Small intestine (tissue), 16 donors: ENCODE measurements at places on chromosomes 3 and 15.

DNA sequence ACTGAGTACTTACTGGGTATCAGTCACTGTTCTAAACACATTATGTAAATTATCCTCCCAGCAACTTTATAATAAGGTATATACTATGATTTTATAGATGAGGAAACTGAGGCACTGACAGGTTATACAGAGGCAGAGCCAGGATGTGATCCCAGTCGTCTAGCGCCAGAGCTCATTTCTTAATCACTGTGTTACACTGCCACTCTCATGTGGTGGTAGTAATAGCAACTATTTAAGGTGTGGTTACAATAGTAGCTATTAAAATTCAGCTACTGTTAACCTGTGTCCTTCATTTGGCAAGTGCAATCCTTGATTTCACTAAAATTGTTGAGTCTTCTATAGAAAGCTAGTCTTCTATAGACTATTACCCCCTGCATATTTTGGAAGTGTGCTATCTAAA lies 43.1 kb upstream of the TRPC1 start:
- no peaks in the 10 kb centered on the region for H3K27me3 ChIP-seq
- peaks cover 6% of the 10 kb centered on the region for H3K36me3 ChIP-seq
- H3K4me3 ChIP-seq: no peak overlapping the region

GRCh38 chr15:89675606-89676005 lies 3.6 kb downstream of the PLIN1 start:
- H3K4me1 ChIP-seq: peaks cover 3% of the 10 kb centered on the region
- no peaks in the 10 kb centered on the region for H3K27me3 ChIP-seq
- no peak overlapping the region for H3K4me3 ChIP-seq
- DNase-seq: no peak

GRCh38 chr3:134251731-134252391 lies 1.2 kb upstream of the RYK start:
- DNase-seq: no peak
- H3K36me3 ChIP-seq: no peaks in the 10 kb centered on the region
- no peaks in the 10 kb centered on the region for H3K27me3 ChIP-seq

DNA sequence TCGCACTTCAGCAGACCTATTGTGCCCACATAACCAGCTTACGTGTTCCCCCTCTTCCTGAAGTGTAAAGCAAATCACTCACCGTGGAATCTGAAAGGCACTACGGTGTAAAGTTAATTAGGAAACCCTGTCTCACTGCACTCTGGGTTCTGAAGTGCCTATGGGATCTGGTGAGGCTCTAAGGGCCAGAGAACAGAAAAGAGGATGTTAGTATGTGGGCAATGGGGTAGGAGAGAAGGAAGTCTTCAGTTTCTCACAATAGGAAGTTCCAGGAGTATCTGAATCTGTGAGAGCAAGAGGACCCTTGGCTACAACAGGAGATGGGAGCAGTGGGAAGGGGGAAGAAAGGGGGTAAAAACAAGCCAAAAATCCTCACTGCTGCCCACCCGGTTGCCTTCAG lies 71.4 kb downstream of the ITGB5 start:
- peak overlapping the region; percentile 86 for H3K27ac ChIP-seq
- no peaks in the 10 kb centered on the region for H3K27me3 ChIP-seq
- no peak for DNase-seq
- no peak overlapping the region for H3K4me3 ChIP-seq
- H3K4me1 ChIP-seq: peaks cover 14% of the 10 kb centered on the region

DNA sequence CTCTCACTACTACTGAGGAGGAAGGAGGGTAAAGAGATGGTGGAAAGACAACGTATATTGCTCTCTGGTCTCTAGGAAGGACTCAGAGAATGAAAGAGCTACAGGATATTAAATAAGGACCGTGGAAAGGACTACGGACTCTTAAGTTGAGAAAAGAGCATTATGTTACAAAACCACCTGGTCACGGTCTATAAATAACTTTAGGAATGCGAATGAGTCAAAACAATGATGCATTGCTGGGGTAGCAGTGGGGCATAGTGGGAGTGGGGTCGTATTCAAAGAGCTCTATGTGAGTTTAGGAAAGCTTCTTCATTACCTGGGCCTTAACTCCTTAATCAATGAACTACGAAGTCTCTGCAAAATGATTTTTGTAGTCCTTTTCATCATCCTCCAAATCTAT lies 295.7 kb upstream of the SOX14 start:
- H3K36me3 ChIP-seq: no peaks in the 10 kb centered on the region
- no peak for DNase-seq
- H3K4me3 ChIP-seq: no peak overlapping the region
- no peak overlapping the region for H3K27ac ChIP-seq
- H3K4me1 ChIP-seq: no peaks in the 10 kb centered on the region

- no peaks in the 10 kb centered on the region for H3K4me1 ChIP-seq
- no peaks in the 10 kb centered on the region for H3K36me3 ChIP-seq
- H3K4me3 ChIP-seq: no peak overlapping the region
- no peak for DNase-seq
Observed at GRCh38 chr3:16396202-16396601, 117.3 kb downstream of the RFTN1 start.

GRCh38 chr3:48130321-48130904 lies 57.8 kb downstream of the CDC25A start:
- peak overlapping the region; percentile 36 for H3K27ac ChIP-seq
- no peaks in the 10 kb centered on the region for H3K27me3 ChIP-seq
- no peaks in the 10 kb centered on the region for H3K36me3 ChIP-seq
- no peak for DNase-seq
- H3K4me3 ChIP-seq: no peak overlapping the region

DNA sequence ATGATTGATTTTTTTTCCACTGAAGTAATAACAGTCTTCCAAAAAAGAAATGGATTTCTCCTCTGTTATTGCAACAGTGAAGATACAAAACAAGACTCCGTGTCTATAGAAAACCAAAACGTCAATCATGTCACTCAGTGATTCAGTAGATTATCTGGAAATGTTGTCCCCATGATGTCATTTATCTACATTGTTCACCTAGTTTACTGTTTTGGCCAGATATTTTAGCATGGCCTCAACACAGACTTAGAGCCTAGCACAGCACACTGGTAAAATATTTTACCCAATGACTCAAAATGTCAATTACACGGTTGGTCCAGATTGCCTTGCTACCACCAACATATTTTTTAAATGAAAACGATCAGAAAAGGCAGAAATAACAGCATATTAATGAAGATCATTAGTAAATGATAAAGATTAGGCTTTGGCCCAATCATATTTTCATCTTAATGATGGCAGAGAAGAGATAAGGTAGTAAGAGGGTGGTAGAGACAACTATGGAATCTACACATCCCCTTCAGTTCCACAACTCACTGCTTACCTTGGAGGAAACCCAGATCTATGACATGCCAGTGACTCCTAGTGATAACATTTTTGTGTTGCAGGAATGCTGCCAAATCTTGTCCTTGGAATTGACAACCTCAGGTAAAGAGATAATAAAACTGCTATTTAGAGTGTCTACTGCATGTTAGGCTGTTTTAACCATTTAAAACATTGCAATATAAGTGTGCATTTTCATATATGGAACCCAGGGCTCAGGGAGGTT lies 347.7 kb upstream of the ARPP21 start:
- H3K4me3 ChIP-seq: no peak overlapping the region
- H3K27me3 ChIP-seq: no peaks in the 10 kb centered on the region
- no peak for DNase-seq

DNA sequence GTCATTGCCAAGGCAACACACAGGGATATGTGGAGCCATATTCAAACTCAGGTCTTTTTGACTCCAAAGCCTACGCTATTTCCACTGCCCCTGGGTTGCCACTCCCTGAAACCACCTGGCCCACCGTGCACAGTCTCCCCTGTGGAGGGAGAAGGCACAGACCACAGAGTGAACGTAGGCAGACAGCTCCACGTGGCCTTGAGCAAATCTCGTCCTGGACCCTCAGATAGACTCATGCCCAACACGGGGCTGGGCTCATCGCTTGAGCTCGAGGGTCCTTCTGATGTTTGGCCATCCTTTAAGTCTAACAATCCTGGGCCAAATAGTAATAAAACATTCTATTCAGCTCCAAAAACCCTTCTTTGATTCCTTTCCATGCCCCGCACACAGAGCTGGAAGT lies 72.0 kb downstream of the CPN2 start:
- H3K36me3 ChIP-seq: no peaks in the 10 kb centered on the region
- H3K27ac ChIP-seq: no peak overlapping the region
- DNase-seq: no peak
- no peak overlapping the region for H3K4me3 ChIP-seq
- no peaks in the 10 kb centered on the region for H3K4me1 ChIP-seq

- no peaks in the 10 kb centered on the region for H3K36me3 ChIP-seq
- H3K27ac ChIP-seq: peak overlapping the region; percentile 93
- peaks cover 63% of the 10 kb centered on the region for H3K4me1 ChIP-seq
- no peaks in the 10 kb centered on the region for H3K27me3 ChIP-seq
Observed at GRCh38 chr3:177361081-177361938, 164.0 kb upstream of the TBL1XR1 start.

DNA sequence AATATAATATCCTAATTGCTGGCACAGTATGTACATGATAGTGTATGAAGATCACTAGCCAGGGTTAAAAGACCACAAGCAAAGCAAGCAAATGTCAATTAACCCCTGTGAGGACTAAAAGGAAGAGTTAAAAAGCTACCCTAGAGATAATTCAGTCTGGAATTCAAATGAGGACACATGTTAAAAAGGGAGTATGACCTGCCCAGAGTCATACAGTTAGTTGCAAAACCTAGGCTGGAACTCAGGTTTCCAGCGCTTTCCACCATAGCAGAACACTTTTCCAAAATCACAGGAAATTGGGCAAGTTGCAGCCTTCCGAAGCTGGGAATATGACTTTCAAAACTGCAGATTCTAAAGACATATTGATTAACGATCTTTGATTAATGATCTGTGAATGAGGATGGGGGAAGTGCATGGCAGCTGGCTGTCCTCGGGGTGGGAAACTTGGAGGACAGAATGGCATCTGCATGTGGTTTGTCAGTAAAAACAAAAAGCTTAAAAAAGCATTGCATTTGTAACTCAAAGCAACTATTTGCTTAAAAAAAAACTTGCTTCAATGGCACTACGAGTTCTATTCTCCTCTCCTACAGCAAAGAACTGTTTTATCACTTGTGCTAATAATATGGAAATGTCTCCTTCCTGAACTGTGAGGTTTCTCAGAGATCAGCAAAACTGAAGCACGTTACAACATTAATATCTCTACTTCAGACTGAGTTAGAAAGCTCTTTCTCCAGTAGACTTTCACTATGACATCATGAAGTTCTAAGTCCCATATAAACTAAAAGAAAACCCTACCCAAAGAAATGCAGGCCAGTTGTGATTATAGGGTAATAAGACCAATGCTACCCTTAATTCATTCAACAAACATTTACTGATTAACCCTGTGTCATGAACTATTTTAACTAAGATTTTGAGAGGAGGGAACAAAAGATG lies 46.2 kb downstream of the IGSF11 start:
- H3K4me3 ChIP-seq: no peak overlapping the region
- no peaks in the 10 kb centered on the region for H3K36me3 ChIP-seq
- no peak overlapping the region for H3K27ac ChIP-seq
- DNase-seq: no peak
- no peaks in the 10 kb centered on the region for H3K27me3 ChIP-seq

DNA sequence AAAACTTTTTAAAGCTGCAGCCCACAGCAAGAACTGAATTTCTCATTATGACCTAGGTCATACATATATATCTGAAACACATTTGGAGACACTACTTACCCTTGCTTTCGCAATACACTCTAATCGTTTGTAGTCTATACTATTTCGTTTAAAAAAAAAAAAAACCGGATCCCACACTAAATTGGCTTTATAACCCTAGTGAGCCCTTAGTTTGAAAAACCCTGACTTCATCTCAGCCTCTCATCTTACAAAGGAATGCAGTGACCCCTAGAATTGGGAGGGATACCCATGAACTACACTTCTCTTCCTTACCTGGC lies 4.2 kb downstream of the RARRES1 start:
- no peak overlapping the region for H3K27ac ChIP-seq
- peaks cover 54% of the 10 kb centered on the region for H3K4me1 ChIP-seq
- no peak overlapping the region for H3K4me3 ChIP-seq
- DNase-seq: no peak
- H3K36me3 ChIP-seq: peaks cover 22% of the 10 kb centered on the region
- no peaks in the 10 kb centered on the region for H3K27me3 ChIP-seq

GRCh38 chr3:127110982-127111693 lies 81.8 kb upstream of the PRR23E start:
- H3K4me3 ChIP-seq: no peak overlapping the region
- H3K36me3 ChIP-seq: no peaks in the 10 kb centered on the region
- H3K27ac ChIP-seq: no peak overlapping the region
- DNase-seq: no peak
- no peaks in the 10 kb centered on the region for H3K4me1 ChIP-seq
- peaks cover 3% of the 10 kb centered on the region for H3K27me3 ChIP-seq

DNA sequence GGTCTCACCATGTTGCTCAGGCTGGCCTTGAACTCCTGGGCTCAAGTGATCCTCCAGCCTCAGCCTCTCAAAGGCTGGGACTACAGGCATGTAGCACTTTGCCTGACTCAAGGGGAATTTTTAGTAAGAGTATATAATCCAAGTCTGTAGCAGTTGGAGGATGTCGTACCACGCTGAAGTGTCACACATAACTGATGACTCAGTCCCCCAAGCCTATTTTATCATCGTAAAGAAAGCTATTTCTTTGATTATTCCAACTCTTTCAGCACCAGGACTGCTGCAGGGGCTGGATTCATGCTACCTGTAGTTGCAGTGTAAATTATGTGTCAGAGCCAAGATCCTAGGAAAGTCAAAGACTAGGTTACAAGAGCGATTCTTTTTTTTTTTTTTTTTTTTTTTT lies 1.4 kb upstream of the PRKCI start:
- no peaks in the 10 kb centered on the region for H3K4me1 ChIP-seq
- no peak overlapping the region for H3K4me3 ChIP-seq
- no peak overlapping the region for H3K27ac ChIP-seq
- no peaks in the 10 kb centered on the region for H3K36me3 ChIP-seq

DNA sequence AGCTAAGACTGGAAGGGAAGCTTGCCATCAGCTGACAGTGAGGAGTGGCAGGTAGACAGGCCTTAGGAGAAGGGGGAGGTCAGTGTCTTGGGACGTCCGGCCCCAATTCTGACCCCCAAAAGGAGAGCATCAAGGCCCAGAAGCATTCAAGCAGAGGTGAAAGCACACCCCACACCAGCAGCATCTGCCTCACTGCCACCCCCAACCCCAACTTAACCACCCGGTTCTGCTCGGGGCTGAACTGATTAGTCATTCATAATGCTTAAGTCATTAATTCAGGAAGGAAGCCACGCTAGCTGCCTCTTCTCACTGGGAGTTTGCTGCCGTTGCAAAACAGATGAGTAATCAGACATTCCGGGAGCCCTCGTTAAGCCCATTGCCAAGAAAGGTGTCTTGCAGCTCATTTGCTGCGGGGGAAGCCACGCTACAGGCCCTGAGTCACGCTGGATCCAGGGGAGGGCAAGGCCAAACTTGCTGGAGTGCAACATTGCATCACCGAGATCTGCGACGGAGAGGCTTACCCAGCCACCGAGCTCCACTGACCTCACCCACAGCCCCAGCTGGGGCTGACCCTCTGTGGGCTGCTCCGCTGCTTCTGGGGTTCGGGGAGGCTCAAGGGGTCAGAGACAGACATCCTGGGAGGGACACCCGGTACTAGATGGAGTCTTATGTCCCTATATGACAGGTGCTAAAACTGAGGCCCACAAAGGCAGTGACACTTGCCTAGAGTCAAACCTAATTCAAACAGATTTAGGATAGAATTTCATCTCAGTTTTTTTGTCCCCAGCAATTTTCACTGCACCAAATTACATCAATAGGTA lies 46.4 kb upstream of the HES1 start:
- no peak for DNase-seq
- H3K4me3 ChIP-seq: no peak overlapping the region
- H3K4me1 ChIP-seq: no peaks in the 10 kb centered on the region
- no peaks in the 10 kb centered on the region for H3K36me3 ChIP-seq
- H3K27me3 ChIP-seq: no peaks in the 10 kb centered on the region

GRCh38 chr3:49161808-49162530 lies 4.2 kb downstream of the CCDC71 start:
- H3K4me3 ChIP-seq: no peak overlapping the region
- no peak overlapping the region for H3K27ac ChIP-seq
- no peaks in the 10 kb centered on the region for H3K27me3 ChIP-seq
- H3K36me3 ChIP-seq: peaks cover 36% of the 10 kb centered on the region
- no peaks in the 10 kb centered on the region for H3K4me1 ChIP-seq
